Osteocyte (in vitro differentiated cells): ENCODE measurements at places on chromosomes 12 and 14.

DNA sequence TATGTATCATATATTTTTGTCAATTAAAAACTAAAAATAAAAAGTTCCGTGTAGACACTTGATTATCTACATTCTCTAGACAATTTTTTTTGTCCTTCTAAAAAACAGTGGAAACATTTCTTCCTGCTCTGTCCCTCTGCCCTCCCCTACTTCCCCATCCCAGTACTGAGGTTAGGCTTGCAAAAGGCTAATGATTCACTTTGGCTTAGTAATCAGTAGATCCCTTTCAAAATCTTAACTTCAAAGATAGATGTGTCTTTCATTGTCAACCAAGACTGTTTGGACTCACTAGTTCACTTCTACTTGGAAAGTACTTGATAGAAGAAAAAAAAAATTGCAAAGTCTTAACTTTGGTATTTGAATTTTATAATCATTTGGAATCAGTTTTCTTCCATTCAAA is 3.8 kb downstream of the SETD3 start:
- peaks cover 32% of the 10 kb centered on the region for H3K4me1 ChIP-seq
- DNase-seq: no peak
- H3K27ac ChIP-seq: no peak overlapping the region
- no peaks in the 10 kb centered on the region for H3K27me3 ChIP-seq

- no peak for DNase-seq
- no peak overlapping the region for H3K27ac ChIP-seq
- H3K27me3 ChIP-seq: no peaks in the 10 kb centered on the region
- H3K4me3 ChIP-seq: no peak overlapping the region
- peaks cover 12% of the 10 kb centered on the region for H3K36me3 ChIP-seq
- no peaks in the 10 kb centered on the region for H3K4me1 ChIP-seq
Measured at GRCh38 chr12:106847861-106848260, 73.4 kb downstream of the RIC8B start.

DNA sequence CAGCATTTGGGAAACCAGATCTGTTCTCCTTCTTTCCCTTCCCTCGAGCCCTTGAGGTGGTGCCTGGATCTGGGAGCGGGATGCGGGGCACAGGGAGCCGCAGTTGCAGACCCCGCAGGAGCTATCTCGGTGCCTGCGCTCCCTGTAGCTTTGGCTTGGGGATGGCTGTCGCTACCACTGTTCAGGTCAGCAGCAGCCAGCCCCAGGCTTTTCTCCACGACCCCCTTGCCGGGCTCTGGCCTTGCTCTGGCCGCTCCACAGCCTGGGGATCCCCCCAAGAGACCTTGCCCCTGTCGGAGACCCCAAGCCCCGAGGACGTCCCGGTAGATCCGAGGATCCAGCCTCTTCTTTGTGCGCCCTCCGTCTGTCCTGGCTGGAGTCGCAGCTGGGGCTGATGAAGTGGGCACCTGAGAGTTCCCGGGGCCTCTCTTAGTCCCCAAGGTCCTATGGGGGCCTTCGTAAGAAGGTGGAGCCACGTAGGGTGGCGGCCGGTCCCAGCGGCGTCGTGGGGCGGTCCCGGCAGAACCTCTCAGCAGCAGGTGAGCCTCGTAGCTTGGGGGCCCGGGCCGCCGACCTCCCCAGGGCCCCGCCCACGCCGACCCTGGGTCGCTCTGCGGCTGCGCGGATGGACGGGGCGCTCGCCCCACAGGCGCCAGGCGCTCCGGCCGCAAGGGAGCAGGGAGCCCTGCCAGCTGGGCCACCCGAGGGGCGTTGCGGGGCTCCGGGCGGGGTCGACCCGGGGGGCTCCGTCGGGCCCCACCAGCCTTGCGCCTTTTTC is 1.3 kb downstream of the DDN start:
- DNase-seq: no peak
- peaks cover 31% of the 10 kb centered on the region for H3K4me1 ChIP-seq
- peaks cover 12% of the 10 kb centered on the region for H3K27me3 ChIP-seq
- H3K36me3 ChIP-seq: peaks cover 12% of the 10 kb centered on the region

GRCh38 chr12:23525450-23526072 is 423.9 kb downstream of the SOX5 start:
- H3K4me1 ChIP-seq: no peaks in the 10 kb centered on the region
- H3K4me3 ChIP-seq: no peak overlapping the region
- no peak for DNase-seq

DNA sequence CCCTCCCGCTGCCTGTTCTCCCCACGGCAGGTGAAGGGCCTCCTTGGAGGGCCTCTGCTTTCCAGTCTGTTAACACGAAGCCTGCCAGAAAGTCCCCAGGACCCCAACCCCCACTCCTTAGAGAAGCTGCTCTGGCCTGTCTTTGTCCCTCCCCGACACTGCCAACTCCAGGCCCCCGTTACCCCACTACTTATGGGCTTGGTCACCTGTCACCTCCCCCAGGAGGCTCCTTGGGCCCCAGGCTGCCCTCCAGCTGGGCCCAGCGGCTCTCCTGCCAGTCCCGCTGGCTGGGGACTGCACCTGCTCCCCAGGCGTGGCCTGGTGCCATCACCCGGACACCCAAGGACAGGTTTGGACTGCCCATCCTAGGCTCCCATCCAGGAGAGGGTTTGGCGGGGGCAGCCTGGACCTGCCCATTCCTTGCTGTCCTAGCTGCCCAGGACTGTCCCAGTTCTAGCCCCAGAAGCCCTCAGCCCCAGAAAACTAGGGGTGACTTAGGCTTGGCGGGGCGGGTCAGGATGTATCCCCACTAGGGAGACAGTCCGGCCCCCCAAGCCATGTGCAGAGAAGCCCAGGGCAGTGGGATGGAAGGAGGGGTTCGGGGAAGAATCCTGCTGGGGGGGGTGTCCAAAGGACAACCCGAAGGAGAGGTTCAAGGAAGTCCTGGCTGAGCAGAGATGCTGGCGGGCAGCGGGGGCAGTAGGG is 155.7 kb upstream of the C14orf180 start:
- H3K4me3 ChIP-seq: no peak overlapping the region
- no peaks in the 10 kb centered on the region for H3K36me3 ChIP-seq
- peak; percentile 75 for DNase-seq

DNA sequence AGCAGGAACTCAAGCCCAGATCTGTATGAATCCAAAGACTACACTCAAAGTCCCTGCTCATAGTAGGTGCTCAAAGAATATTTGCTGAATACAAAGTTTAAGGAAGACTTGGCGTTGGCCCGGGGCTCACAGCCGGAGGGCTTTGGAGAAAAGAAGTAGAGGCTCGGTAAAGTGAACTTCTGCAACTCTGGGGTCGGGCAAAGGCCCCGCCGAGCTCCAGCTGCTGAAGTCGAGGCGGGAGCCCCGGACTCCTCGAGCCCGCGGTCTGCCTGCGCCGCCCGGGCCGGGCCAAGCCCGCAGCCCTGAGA is 335 bp downstream of the GCN1 start:
- H3K4me3 ChIP-seq: peak overlapping the region; percentile 84
- H3K27me3 ChIP-seq: no peaks in the 10 kb centered on the region
- peaks cover 21% of the 10 kb centered on the region for H3K36me3 ChIP-seq
- H3K27ac ChIP-seq: peak overlapping the region; percentile 87

GRCh38 chr12:13836099-13836498 is 145.3 kb downstream of the GRIN2B start:
- no peaks in the 10 kb centered on the region for H3K27me3 ChIP-seq
- H3K4me3 ChIP-seq: no peak overlapping the region
- no peak for DNase-seq
- no peaks in the 10 kb centered on the region for H3K4me1 ChIP-seq
